CD4-positive, alpha-beta T cell treated with Interleukin-15 for 4 hours (primary cell): ENCODE measurements at places on chromosomes 5 and 9.
A peak's percentile ranks its signal among the peaks of the same experiment; 100 is the strongest.

DNA sequence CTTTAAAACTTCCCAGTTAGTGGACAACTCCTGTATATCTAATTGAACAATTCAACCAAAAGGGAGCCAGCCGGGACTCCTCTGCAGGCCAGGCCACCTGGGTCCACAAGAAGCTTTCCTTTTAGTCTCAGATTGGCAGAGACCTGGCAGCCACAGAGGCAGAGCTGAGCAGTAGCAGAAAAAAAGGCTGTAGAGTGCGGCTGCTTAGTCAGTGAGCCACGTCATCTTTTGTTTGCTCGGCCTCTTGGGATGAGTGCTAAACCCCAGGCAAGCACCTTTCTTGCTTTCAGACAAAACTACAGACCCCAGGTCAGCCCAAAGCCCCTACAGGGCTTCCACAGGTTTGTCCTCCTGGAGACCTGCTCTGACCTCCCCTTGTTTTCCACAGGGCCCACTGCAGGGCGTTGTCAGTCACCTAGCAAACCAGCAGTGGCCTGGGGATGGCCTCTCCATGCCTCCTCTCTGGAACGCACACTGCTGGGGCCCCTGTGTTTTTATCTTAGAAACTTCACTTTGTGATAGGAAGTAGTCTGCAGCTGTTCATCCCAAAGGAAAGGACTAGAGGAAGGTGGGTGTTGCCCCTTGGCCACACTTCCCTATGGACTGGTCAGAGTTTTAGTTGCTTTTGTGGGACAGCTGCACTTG, 49.9 kb downstream of the SHB start:
- DNase-seq = no peak

- DNase-seq = no peak
Observed at GRCh38 chr5:56565283-56565615, 250.1 kb upstream of the MAP3K1 start.

DNA sequence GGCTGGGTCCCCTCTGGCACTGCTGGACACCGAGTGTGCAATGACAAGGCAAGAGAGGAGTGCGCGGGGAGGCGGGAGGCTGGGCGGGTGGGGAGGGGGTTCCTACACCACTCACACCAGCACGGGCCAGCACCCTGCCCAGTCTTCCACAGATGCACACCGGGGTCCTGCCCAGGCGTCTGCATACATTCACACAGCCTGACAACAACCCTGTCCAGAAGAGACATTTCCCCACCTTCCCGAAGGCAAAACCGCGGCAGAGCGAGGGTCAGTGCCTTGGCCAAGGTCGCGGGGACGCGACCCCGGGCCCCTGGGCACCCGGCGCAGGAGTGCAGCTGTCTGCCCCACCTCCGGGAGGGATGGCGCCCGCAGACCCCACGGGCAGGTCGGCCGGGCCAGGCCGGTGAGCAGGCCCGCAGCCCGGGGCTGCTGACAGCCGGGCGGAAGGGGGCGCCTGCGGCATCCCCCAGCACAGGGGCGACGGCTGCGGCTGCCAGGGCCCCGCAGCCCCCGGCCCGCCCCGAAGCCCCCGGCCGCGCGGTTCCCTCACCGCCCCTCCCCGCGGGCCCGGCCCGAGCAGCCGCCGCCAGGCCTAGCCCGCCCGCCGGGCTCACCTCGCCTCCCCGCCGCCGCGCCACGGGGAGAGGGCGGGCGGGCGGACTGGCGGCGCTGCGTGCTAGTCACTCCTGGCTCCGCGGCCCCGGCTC, 496 bp downstream of the MAPK9 start:
- peak; percentile 5 for DNase-seq

DNA sequence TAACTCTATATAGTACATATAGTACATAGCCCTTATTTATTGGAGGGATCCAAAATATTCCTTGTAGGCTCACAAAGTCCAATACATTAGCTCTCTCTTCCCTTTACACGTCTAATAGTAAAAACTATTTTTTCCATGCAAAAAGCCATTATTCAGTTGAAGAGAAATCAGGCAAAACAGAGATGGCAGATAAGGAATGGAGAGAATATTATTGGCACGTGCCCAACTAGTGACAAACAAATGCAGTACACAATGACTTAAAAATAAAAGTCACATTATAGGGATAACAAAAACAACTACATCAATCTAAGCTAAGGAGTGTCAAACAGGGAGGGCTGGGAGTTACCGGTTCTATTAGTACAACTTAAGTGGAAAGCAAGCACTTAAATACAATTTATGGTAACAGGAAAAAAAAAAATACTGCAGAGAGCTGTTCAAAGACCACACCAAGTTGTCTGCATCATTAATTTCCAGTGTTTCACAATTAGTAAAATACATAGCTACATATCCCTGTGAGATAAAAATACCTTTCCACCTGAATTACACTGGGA, 4.1 kb upstream of the SCAI start:
- no peak for DNase-seq

- no peak for DNase-seq
Observed at GRCh38 chr9:88749420-88749819, 214.4 kb downstream of the NXNL2 start.

- no peak for DNase-seq
Observed at GRCh38 chr5:10233505-10233904, 16.2 kb downstream of the ATPSCKMT start.

DNA sequence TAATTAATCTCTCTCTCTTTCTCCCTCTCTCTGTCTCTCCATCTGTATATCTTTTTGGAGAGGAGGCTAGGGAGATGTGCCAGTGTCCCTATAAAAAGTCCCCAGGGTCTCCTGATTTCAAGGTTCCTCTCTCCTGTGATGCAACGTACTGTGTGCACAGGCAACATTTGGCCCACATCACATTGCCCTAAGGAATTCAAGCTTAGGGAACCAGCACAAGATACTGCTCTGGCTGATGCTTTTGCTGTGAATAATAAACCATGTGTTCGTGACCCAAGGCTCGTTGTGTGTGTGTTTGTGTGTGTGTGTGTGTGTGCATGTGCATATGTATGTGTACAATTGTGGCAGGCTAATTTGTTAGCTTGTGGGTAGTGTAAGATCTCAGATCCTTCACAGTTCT, 9.7 kb downstream of the SPATA9 start:
- no peak for DNase-seq

DNA sequence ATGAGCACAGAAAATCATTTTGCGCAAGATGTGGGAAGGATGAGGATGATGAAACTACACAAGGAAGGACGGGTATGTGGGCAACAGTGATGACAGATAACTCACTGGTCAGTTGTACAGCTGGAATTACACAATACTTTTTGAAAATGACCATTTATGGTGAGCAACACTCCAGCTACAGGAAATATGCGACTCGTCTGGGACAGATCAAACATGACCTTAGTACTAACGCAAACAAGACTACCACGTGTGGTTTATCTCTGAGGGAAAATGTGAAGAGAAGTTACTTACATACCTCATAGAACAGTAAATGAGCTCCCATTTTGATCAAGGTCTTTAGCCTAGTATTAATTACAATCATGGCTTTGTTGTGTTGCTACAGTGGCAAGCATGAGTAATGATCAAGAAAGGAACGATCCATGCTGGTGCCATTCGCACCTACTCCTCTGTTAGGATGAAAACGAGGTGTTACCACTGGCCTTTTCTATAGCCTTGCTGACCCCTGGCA, 456.9 kb downstream of the BNC2 start:
- no peak for DNase-seq
